ENCODE measurements at places on chromosomes 4 and X. TPM values are rescaled to one million over a fixed set of nuclear protein-coding genes. Genes with fewer than 3 reads are reported as not detected.
A peak's percentile ranks its signal among the peaks of the same experiment; 100 is the strongest.

- no peak for DNase-seq
These were observed 143.9 kb upstream of the DIPK2B start for GRCh38 chrX:45344594-45344993.

GRCh38 chr4:76989391-76990061 lies 40.0 kb downstream of the SEPTIN11 start:
- no peak for DNase-seq

DNA sequence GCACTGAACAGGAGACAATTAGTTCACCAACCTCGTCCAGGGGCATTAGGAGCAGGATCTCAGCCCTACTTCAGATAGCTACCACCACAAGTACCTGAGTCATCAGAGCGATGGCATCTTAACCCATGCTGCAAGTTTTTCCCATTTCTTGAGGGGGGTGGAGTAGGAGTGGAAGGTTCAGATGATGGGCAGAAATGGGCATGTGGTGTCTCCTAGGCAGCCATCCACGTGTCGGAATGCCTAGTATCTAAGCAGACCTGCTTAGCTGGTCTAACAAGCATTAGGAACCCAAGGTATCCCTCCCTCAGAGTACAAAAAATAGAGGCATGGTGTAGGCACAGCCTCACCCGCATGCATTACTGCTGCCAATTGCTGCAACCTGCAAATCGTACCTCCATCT lies 159.1 kb upstream of the DGKK start:
- DNase-seq: no peak

GRCh38 chr4:64385220-64385619 lies 24.0 kb downstream of the TECRL start:
- peak; percentile 37 for DNase-seq

GRCh38 chrX:131812847-131813825 lies 210.0 kb upstream of the STK26 start:
- no peak for DNase-seq

GRCh38 chr4:84684361-84684760 lies 101.4 kb downstream of the CDS1 start:
- no peak for DNase-seq

HSFX4 gene
- total RNA-seq: not detected

STBD1 gene
- 24.3 TPM for total RNA-seq

Data from left ventricle myocardium inferior (tissue), 1 donor.